Stimulated activated CD4-positive, alpha-beta T cell treated with anti-CD3 and anti-CD28 coated beads, Interleukin-1b, Interleukin-23, amount 100 ng/mL, for 24 hours (primary cell): ENCODE measurements at places on chromosomes 1 and 21.

DNA sequence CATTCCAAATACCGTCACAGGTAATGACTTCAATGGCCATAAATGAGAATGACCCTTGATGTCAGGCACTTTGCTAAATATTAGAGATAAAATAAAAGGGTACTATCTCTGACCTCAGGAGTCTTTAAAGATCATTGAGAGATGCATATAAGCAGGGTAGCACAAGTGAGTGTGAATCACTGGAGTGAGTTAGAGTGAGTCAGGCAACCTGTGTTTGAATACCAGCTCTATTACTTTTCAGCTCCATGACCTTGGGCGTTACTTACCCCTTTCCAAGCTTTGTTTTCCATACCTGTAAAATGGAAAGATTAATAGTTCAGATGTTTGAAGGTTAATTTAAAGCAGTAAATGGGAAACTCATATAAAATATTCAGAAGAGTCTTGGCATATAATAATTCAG lies 1058.0 kb upstream of the ADGRL4 start:
- no peak for DNase-seq

DNA sequence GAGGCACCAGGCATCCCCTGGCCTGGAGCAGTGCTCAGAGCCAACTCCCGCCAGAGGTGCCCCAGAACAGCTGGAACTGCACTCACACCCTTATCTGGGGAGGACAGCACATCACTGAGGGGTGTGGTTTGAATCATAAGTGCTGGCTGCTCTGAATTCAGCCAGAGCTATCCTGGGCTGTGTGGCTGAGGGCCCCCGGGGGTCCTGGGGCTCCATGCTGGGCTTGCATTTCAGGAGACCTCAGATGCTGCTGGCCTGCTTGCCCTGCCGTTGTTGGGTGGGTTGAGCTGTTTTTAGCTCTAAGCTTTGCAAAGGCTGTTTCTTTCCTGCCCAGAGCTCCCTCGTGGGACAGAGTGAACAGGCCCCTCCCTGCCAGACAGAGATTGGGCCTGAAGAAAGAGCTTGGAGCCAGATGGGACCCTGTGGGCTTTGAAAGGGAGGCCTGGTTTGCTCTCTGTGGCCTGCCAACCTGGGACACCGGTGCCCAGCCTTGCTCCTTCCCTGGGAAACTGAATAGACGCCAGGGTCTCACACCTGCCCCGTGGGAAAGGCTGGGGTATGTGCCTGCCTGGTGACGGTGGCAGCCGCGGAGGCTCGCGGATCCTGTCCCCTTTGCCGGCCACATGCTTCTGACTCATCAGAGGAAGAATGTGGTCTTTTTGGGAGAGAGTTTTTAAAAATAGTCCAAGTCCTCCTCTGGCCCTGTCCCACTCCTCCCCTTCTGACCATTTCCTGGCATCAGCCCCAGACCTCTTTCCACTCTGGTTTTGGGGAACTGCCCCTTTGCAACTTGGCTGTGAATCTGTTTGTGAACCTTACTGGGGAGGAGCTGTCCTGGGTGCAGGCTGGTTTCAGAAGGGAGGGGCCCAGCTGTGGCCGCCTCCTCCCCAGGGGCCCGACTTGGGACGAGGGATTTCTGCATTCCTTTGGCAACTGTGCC lies 30.0 kb downstream of the ARHGEF10L start:
- DNase-seq: no peak

GRCh38 chr1:149877211-149877946 lies 22.0 kb upstream of the BOLA1 start:
- no peak for DNase-seq

GRCh38 chr1:201173736-201174135 lies 16.9 kb upstream of the IGFN1 start:
- no peak for DNase-seq

DNA sequence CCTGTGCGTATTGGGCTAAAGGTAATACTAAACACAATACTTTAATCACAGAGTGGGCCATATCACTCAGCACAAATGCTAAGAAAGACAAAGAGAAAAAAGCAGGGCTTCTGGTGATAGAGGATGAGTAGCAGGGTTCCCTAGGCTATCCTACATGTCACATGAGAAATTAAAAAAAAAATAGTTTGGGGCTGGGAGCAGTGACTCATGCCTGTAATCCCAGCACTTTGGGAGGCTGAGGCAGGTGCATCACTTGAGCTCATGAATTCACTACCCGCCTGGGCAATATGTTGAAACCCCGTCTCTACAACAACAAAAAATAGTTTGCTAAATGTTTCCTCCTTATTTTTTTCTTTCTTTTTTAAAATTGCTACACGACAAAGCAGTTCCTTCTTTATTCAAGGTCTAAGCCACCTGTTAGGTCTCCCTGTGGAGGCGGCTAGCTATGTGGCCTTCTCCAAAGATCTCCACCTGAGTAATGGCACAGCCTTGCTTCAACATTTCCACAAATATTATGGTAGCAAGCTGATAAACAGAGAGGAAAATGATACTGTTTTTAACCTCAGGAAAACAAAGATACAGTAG lies 1.5 kb downstream of the ENSA start:
- no peak for DNase-seq

DNA sequence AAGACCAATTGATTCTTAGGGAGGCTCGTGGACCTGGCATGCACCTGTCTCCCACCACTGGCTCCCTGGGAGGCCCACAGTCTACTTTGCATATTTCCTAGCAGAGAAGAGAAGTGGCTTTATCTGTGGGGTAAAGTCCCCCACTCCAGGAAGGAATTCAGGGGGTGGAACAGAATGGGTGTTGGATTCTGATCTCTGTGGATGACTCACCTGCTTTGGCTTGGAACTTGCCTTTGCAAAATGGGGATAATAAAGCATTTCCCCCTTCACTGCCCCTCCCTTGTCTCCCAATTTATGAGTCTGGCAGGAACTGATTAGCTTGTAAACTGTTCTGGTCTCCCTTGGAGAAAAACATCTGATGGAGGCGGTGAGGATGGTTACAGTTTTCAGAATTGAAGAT lies 21.2 kb upstream of the OTUD3 start:
- DNase-seq: no peak

GRCh38 chr1:235918032-235918431 lies 51.3 kb upstream of the LYST start:
- no peak for DNase-seq

DNA sequence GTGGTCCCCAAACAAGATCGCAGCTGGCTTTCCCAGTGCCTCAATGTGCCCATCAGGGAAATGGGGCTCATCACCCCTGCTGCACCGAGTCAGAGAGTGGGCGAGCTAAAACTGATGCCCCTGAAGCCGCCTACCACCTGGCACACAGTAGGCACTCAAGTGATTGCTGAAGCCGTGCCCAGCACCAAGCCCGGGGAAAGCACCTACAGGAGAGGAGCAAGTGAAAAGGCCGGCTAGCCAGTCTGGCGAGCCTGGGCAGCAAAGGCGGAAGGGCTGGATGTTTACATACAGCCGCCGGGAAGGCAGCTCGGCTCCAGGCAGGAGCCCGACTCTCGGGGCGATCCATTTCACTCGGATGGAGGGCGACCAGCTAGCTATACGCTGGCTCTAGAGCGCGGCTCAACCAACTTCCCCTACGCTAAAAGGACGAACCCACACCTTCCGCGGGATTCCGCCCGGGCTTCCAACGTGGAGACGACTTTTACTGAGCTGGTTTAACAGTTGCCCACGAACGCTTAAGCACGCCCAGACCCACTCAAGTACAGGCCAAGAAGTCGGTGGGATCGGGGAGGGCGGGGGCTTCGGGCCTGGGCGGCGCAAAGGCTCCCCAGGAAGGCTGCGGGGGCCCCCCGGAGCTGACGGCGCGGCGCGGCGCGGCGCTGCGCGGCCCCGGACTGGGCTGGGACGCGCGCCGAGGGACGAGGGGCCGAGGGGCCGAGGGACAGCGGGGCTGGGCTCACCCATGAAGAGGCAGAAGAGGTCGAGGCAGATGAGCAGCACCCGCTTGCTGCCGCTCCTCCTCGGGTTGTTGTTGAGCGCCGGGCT lies 1.0 kb downstream of the PLPP3 start:
- DNase-seq: no peak

DNA sequence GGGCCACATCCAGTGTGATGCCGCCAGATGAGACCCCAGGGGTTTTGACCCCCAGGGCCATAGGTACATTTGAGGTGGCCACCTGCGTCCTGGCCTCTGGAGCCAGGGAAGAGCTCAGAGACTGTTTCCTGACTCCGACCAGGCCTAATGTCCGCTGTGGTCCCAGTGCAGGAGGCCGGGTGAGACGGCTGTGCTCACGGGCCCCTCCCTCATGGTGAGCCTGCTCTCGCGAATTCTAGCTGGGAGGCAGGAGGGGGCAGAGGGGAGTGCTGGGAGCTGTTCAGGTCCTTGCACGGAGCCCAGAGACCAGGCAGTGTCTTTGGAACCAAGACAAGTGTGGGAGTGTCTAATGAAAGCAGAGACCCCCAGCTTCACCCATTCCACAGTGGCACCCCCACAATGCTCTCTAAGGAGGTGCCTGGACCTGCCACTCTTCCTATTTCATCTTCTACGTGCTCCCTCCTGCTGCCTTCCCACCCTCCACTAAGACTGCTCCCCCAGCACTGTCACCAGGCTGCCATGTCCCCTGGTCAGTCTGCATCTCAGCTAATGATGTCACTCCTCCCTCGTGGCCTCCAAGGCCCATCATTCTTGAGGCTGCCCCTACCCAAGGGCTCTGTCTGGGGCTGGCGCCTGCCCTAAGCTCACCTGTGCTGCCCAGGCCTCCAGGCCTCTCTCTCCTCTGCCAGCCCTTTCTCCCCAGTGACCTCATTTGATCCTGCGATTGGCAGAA lies 256.3 kb upstream of the C1orf174 start:
- no peak for DNase-seq

- no peak for DNase-seq
Observed at GRCh38 chr1:31568895-31569595, 7.3 kb upstream of the TINAGL1 start.
